ENCODE measurements at places on chromosomes 2 and 18.
A peak's percentile ranks its signal among the peaks of the same experiment; 100 is the strongest.

DNA sequence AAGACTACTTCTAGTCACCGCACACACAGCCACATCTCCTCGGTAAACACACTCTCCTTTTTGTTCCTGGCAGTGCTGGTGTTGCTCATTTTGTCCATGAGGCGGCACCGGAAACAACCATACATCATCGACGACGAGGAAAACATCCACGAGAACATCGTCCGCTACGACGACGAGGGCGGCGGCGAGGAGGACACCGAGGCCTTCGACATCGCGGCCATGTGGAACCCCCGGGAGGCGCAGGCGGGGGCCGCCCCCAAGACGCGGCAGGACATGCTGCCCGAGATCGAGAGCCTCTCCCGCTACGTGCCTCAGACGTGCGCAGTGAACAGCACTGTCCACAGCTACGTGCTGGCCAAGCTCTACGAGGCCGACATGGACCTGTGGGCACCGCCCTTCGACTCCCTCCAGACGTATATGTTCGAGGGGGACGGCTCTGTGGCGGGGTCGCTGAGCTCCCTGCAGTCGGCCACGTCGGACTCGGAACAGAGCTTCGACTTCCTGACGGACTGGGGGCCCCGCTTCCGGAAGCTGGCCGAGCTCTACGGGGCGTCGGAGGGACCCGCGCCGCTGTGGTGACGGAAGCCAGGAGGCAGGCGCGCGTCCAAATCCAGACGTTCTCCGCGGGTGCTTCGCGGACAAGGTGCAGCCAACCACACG, 221.0 kb downstream of the CDH20 start:
- peak; percentile 28 for DNase-seq

DNA sequence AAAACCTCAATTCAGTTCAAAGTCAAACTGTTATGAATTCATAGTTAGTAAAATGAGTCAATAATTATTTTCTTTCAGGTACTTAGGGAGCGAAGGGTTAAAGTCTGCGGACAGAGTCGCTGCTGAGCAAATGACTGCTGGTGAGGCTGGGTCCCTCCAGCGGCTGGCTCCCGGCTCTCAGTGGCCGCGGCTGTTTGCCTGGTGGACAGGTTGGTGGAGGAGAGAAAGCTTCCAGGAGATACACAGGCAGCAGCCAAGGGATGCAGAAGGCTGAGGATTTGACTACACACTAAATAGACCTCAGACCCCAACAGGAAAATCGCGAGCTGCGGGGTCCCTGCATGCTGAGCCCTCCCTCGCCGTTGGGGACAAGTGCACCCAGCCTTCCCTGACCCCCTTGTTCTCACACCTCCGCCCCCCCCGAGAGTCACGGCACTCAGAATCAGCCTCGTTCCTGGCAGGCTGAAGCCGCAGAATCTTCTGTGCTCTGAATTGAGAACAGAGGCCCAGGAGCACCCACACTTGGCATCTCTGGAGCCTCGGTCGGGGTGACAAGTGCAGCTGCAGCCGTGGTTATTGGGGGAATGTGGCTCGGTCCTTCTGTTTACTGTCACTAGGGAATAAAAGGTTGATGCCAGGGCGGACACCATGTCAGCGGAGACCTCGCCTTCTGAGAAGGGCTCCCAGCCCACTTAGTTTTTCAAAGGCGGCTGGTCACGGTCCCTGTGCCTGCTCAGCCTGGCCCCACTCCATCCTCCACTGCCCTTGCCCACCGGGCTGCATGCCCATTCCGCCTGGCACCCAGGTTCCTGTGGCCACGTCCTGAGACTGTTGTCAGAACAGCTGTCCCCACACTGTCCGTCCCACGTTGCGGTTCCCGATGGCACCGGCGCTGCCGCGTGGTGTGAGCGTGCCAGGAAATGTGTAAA, 74.0 kb downstream of the SLC66A2 start:
- DNase-seq, result peak; percentile 16

GRCh38 chr2:78989051-78989450, 36.5 kb upstream of the REG3G start:
- no peak for DNase-seq

DNA sequence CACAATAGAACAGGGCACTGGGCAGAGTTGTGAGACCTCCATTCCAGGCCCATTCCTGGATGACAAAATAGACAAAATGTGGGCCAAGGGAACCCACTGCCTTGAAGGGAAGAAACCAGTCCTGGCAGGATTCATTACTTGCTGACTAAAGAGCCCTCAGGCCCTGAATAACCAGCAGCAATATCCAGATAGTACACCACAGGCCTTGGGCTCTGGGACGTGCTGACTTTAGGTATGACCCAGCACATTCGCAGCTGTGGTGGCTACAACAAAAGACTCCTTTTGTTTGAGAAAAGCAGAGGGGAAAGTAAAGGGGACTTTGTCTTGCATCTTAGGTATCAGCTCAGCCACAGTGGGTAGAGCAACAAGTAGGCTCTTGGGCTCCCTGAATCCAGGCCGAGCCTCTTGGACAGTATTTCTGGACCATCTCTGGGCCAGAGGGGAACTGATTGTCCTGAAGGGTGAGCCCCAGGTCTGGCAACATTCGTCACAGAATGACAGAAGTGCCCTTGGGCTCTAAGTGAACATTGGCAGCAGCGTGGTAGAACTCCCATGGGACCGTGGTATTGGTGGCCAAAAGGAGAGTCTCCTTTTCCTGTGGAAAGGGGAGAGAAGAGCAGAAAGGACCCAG, 89.9 kb upstream of the CD226 start:
- no peak for DNase-seq

DNA sequence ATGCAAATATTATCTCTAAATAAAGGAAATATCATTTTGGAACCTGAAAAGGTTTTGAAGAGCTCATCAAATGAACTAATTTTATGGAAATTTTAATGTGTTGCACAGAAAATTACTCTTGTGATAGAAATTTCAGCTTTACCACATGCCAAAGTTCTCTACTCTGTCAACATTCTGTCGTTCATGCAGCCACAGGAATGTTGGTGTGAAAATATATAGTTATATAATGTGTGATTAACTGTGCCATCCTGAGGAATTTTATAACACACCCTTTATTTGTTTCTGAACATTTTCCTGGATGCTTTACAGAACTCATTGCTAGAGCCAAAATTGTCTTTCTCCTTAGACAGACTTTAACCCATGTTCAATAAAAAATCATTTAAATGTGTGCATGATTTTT, 202.5 kb upstream of the SLC8A1 start:
- DNase-seq, result no peak

GRCh38 chr2:239020541-239021041, 172.7 kb downstream of the TWIST2 start:
- no peak for DNase-seq

DNA sequence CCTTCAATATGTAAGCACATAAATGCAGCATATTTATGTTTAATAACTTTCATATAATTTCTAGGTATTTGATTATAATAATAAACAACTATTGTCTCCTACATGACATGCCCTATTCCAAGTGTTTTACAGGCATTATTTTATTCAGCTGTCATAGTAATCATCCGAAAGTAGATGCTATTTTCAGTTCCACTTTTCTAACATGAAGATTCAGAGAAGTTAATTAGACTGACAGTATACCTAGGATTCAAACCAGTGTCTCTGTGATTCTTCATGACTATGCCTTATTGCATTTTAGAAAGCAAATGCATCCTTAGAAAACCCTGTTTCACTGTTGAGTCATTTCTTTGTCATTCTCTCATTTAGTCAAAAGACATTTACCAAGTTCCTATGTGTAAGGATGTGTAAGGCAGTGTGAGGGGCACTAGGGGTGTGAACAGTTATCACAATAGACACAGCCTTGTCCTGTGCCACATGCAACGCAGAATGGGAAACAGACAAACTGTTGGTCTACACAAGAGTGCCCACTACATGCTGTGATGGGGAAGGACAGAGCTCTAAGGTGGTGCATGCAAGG, 79.8 kb downstream of the DTNA start:
- no peak for DNase-seq

DNA sequence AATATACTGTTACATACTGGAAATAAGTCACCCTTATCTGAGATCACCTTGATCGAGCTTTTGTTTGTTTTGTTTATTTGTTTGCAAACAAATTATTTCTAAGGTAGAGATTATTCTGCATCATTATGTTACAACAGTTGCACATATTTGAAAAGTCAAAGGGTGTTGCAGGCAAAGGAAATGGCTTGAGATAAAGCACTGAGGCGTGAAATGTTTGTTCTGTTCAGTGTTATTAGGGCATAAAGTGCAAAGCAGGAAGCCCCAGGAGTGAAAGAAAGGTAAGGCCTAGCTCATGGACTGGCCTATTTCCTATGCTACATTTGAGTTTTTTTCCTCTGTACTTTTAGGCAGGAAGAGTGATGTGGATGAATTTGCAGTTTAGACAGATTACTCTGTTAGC, 1815.6 kb upstream of the LRRTM1 start:
- DNase-seq, result no peak

DNA sequence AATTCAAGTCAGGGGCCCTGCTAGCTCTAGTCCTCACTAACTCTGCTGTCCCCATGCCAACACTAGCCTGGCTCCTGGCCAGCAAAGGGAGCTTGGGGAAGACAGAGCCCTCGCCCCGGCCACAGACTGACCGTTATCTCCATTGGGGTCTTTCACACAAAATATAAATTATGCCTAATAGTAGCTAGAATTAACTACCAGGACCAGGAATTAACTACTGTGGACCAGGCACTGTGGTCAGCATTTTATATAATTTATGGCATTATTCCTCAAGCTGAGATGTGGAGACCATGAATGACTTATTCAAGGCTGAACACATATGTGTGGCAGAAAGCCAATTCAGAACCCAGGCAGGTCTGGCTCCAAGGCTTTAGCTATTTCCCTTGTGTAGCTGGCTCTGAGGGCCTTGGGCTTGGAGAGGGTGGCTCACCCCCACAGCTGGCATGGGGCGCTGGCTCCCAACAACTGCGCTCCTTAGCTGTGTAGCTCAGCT, 49.2 kb downstream of the CELF4 start:
- DNase-seq, result no peak

All from stimulated activated CD8-positive, alpha-beta memory T cell treated with anti-CD3 and anti-CD28 coated beads, Interleukin-4, amount 100 ng/mL, for 48 hours (primary cell).